Tibial nerve (tissue), 4 donors: ENCODE measurements at places on chromosomes 6 and 20.

DNA sequence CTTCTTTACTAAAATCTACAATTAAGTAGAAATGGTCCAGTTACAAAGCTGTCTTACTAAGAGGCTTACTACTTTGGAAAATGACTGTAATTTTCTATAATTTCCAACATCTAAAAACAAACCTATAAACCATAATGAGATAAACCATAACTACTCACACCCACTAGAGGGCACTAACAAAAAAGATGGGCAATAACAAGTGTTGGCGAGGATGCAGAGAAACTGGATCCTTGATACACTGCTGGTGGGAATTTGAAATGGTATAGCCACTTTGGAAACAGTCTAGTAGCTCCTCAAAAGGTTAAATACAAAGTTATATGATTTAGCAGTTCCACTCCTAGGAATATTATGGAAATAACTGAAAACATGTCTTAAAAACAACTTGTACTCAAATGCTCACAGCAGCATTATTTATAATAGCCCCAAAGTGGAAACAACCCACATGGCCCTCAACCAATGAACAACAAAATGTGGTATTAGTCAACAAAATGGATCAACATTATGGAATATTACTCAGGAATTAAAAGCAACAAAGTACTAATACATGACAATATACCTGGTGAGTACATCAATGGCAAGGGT is 50.6 kb downstream of the GJA10 start:
- DNase-seq = no peak

DNA sequence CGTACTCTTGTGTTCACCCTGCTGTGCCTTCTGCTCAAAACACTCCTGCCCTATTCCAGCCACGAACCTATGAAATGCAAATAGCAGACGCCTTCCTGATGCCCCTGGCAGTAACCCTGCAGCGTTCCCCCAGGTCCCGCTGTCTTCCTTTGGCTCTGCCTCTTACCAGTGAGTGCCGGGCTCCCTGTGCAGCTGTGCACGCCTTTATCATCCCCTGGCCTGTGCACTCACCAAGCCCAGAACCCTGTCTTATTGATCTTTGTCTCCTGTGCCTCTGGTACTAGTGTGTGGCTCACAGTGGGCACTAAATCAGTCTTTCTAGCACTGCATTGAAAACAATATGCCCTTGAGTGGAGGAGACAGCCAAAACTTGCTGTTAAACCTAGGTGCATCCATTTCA is 19.7 kb downstream of the ZDHHC14 start:
- DNase-seq = no peak

GRCh38 chr20:41030061-41030460 is 1.4 kb downstream of the TOP1 start:
- no peak for DNase-seq

DNA sequence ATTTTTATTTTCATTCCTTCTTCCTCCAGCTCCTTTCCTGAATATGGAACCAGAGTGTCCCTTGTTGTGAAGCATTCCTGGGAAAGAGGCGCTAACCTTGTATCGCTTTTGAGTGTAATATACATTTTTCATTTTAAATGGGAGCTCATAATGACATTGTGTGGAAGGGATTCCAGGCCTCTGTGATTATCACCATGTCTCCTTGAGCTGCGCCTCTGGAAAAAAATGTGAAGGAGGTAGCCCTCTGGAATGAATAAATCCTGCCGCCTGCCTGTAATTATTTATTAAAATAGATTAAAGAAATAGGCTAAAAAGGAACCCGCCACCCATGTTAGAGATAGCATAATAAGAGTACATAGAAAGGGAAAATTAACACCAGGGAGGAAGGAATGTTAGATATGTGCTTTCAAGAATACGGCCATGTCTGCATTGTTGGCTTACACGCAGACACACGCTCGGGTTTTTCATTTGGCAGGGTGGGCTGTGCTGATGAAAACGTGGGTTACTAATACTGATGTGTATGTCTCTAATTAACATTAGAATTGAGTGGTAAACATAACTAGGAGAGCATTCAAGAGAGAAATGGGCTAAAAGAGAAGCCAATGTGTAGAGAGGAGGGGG is 138.5 kb downstream of the LINC00237 start:
- DNase-seq = no peak

DNA sequence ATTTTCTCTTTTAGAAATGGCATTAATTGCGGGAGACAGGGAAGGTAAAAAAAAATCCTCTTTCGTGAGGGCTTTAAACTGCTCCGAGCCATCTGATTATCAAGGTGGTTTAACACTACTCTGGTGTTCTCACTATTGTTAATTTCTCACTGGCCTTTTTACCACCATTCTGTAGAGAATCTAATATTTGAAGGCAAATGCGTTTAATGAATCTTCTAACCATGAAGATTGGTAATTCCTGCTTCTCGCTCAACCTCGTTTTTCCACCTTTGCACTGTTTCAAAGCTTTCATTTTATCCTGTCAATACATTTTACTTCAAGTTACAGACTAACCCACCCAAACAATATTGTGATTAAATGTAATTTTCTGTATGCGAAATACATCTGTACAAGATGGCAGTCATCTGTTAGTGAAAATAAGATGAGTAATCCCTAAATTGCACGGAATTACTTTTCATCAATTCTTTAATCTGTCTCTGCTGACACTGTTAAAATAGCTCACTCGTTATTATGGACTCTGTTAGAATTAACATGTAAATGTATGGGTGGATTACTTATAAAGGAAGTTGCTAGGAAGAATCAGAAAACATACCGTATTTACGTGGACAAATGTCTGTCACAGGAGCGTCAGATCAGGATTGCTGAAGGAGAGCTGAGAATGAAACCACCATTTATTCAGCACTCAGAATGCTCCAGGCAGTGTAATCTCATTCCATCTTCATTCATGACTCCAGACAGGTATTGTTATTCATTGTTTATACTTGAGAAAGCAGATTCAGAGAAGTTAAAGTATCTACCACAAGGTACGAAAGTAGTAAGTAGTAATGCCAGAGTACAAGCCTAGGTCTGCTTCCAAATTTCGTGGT is 1.1 kb upstream of the LCA5 start:
- DNase-seq = no peak

- DNase-seq = no peak
Observed at GRCh38 chr20:4812216-4812615, 90.5 kb downstream of the PRND start.

- DNase-seq = no peak
Observed at GRCh38 chr6:12097791-12098190, 85.7 kb downstream of the HIVEP1 start.

- no peak for DNase-seq
Observed at GRCh38 chr6:16412982-16413381, 174.6 kb downstream of the GMPR start.

- DNase-seq = no peak
Observed at GRCh38 chr6:88386167-88386566, 220.0 kb upstream of the CNR1 start.

DNA sequence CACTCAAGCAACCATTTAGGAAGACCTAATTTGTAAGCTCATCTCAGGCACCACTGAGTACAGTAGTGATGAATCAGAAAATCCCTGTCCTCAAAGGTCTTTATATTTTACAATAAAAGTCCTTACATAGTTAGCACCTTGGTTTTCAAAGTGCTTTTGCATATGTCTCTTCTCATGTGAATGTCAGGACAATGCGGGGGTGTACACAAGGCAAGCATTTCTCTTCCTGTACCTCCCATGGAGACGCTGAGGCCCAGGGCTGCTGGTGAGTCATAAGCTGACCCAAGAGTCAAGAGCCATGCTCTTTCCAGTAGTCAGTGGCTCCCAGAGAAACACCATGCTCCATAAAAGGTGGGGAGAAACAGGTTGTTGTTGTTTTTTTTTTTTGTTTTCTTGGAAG is 174.0 kb downstream of the GJA10 start:
- DNase-seq = no peak

GRCh38 chr20:15005300-15005986 is 668.0 kb upstream of the FLRT3 start:
- DNase-seq = no peak

DNA sequence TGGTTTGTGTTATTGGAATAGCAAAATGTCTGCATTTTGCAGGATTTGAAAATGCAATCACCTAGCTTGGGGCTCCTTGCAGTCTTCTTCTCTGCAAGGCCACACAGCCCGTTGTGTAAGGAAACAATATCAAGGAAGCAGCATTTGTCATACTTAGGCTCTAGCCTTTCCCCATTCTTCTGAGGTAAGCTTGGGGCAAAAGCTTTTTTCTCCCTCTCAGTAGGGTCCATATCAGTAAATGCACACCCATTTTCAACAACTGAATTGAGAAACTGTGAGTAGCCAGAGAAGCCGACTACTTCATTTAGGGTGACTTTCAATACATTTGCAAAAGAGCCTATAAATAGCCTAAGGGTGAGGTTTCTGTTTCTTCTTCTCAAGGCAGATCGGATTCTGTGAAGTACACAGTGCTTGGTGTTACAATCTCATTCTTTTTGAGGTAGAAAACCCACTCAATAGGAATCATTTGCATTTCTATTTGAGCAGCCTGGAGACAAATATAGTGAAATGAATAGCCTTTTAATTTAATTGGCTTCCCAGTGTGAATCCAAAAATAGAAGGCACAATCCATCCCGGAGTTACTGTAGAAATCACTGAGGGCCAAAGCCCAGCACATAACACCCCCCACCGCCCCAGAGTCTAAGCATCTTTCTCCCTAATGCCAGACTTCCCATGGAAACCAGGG is 61.8 kb downstream of the BTBD3 start:
- no peak for DNase-seq

GRCh38 chr20:54820392-54820791 is 345.0 kb downstream of the DOK5 start:
- no peak for DNase-seq

DNA sequence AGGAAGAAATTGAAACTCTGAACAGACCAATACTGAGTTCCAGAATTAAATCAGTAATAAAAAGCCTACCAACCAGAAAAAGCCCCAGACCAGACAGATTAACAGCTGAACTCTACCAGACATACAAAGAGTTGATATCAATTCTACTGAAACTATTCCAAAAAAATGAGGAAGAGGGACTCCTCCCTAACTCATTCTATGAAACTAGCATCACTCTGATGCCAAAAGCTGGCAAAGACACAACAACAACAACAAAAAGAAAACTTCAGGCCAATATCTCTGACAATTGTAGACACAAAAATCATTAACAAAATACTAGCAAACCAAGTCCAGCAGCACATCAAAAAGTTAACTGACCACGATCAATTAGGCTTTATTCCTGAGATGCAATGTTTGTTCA is 246.0 kb upstream of the RUNX2 start:
- DNase-seq = no peak

- DNase-seq = no peak
Observed at GRCh38 chr6:98020222-98020621, 737.2 kb upstream of the MMS22L start.

DNA sequence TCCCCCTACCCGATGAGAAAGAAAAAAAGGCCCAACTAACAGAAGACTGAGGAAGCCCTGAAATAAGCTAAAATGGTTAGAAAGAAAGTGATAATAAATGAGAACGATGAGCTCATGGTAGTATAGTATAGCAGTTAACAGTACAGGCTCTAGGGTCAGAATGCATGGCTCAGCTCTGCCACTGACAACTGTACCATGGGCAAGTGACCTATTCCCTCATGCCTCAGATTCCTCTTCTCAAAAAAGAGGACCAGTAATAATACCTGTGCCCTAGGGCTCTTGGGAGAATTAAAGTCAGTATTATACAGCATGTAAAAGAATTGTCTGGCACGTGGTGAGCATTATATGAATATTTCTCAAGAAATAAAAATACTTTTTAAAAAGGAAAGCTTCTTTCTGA is 19.8 kb downstream of the TRERF1 start:
- DNase-seq = no peak

GRCh38 chr20:6164421-6165341 is 41.9 kb upstream of the FERMT1 start:
- DNase-seq = peak; percentile 19

DNA sequence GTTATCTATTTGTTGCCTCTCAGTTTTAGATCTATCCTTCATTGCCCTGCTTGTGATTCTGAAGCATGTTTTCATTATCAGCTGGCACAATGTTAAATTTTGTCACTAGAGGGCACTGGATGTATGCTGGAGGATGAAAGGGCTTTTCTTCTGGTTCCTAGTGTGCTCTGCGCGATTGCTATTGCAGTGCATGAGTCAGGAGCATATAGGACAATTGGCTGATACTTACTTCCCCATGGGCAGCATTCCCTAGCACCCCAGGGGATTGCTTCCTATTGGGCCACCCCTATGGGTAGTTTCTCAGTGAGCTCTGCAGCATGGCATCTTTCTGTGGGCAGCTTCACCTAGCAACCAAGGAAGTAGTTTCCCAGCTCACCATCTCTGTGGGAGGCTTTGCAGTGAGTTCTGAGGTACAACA is 280.3 kb upstream of the SYNCRIP start:
- DNase-seq = no peak

- no peak for DNase-seq
Observed at GRCh38 chr20:2918096-2919049, 45.1 kb downstream of the PTPRA start.

GRCh38 chr6:148529010-148529409 is 186.4 kb downstream of the SASH1 start:
- no peak for DNase-seq

GRCh38 chr6:21593927-21594415 is 420 bp downstream of the SOX4 start:
- peak; percentile 32 for DNase-seq

DNA sequence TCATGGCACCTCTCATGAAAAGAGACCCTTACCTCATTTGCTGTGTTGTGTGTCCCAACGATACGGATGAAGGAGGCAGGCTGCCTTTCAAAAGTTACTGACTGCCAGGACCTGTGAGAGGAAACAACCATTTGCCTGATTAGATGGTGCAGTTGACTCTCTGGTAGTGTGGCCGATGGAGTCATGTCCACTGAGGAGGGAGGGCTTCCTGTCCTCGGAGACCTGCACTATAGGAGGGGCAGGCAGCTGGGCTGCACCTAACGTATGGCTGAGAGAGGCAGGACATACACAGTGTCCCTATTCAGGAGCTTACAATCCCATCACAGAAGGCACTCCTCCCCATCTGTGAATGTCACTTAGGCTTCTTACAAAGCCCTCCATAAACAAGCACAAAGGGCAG is 373.0 kb downstream of the ZFAND3 start:
- no peak for DNase-seq

GRCh38 chr6:133741375-133741861 is 147.5 kb upstream of the TCF21 start:
- no peak for DNase-seq

GRCh38 chr20:5608442-5609161 is 141.6 kb upstream of the SHLD1 start:
- DNase-seq = no peak

- no peak for DNase-seq
Observed at GRCh38 chr6:157946053-157946617, 35.5 kb upstream of the SYNJ2 start.

DNA sequence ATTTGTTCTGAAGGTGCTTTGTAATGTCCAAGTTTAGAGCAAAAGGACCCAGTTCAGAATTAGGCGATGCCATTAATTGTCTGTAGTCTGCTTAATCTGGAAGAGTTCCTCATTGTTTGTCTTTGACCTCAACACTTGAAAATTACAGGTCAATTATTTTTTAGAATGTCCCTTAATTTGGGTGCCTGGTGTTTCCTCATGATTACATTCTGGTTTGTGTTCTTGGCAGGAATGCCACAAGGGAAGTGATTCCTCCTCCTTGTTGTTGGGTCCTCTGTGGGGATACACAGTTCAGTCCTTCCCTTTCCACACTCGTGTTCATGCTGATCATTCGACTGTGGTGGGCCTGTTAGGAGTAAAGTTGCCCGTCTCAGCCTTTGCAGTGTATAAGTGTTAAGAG is 207.3 kb downstream of the JARID2 start:
- DNase-seq = no peak
